HuH-7 (cell line): ENCODE measurements at places on chromosomes 3 and 15.

DNA sequence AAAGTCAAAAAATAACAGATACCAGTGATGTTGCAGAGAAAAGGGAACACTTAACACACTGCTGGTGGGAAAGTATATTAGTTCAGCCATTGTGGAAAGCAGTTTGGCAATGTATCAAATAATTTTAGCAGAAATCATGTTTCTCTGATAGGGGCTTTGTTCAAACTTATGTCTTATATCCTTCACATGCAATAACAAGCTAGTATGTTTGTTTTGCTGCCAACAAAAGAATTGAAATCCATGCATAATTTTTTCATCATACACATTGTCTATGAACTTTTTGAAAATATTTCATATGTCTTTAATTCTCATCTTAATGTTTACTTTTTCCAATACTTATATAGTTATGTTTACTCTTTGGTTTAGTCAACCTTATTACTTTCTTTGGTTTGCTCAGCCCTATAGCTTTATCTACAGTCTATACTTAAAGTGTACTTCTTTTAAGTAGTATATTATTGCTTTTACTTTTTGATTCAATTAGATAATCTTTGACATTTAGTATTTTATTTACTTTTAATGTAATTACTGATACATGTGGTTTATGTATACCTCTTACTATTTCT lies 639.6 kb upstream of the CBLB start:
- no peak for DNase-seq

DNA sequence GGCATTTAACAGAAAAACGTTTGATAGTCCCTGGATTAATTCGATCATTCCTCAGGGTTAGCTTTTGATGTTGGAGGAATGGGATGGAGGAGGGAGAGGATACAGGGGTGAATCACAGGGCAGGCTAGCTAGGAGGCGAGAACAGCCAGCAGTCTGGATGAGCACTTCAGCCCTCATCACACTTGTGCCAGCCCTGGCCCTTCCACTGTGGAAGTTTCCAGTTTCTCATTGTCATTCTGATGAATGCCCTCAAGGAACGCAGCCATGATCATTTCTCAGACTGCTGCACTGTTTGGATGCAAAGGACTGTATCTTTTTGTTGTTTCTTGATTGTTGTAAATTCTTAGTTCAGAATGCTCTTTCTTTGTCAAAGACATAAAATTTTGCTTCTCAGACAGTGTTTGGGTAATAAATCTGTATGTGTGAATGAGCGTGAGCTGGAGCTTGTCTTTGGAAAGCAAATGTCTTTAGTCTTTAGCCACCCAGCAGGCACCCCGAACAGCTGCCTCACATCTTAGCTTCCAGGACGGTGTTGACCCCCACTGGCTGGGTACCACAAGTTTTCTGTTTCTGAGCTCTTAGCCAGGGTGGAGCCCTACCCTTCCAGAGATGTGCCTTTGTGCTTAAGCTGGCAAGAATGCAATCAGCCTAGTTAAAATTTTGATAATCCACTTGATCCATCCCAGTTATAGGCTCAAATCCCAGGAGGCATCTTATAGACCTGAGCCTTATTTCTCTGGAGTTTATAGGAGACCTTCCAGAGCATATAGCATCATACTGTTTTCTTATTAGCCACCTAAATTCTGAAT lies 121.1 kb downstream of the PDCD6IP start:
- DNase-seq: no peak

DNA sequence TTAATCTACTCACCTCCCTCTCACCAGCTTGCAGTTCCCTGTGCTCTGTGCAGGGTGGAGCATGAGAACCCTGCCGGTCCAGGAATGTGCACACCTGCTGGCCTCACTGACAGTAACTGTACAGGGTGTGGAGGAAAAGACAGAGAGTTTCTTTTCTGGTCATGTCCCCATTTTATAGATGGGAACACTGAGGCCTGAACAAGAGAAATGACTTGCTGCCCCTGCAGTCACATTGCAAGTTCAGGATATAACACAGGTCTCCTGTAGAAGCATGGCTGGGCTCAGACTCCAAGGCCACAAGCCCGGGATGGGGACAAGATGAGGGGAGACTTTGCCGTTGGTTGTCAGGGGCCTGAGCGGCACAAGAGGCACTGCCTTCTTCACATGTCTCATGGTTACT lies 23.3 kb downstream of the SLC28A1 start:
- DNase-seq: no peak

DNA sequence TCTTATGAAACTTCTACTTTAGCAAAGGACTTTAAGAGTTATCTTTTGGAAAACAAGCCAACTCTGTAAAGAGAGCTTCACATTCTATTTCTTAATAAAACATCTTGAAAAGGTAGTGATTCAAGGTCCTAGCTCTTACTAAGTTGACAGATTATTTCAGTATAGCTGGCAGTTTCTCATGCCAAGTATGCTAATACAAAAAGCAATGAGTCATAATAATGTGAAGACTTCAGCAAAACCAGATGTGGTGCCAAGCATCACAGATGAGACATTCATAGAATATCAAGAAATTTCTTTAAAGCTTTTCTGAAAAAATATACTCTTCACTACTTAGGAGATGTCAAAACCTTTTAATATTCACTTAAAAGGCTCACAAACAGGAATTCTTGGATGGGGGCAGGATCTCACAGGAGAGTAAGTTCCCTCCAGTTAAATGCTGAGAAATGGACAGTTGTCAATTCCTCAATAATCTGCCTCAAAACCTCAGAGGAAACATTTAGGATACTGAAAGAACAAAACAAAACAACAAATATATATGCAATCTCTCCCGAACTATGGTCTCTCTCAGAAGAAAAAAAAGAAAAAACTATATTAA lies 45.6 kb downstream of the DCBLD2 start:
- DNase-seq: no peak

- DNase-seq: no peak
Measured at GRCh38 chr3:172305552-172305951, 142.7 kb downstream of the GHSR start.
